ENCODE measurements at places on chromosomes 7 and 10.

- DNase-seq, result no peak
Measured at GRCh38 chr10:6207658-6208057, 4.9 kb downstream of the PFKFB3 start.

DNA sequence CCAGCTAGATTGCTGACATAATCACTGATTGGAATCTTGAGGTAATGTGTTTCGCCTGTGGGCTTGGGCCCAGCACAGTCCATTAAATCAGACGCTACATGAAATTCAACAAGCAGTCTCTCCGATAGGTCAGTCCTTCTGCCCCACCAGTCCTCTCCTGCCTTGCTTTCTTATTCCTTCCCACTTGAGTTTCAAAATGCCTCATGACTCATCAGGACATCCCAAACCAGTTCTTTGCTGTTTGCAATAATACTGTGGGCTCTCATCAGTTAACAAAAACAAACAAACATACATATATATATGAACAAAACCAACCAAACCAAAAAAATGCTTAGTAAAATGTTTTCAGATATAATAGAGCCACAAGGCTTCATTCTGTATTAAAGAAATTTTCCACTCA is 599.0 kb downstream of the SORCS1 start:
- no peak for DNase-seq

GRCh38 chr10:130234171-130234965 is 98.2 kb downstream of the GLRX3 start:
- no peak for DNase-seq

GRCh38 chr10:46220872-46221538 is 65.8 kb upstream of the ANTXRL start:
- no peak for DNase-seq

- DNase-seq, result peak; percentile 11
Measured at GRCh38 chr10:13712837-13713581, 126.2 kb downstream of the PRPF18 start.

- DNase-seq, result no peak
Measured at GRCh38 chr7:15831606-15832005, 145.1 kb upstream of the MEOX2 start.

DNA sequence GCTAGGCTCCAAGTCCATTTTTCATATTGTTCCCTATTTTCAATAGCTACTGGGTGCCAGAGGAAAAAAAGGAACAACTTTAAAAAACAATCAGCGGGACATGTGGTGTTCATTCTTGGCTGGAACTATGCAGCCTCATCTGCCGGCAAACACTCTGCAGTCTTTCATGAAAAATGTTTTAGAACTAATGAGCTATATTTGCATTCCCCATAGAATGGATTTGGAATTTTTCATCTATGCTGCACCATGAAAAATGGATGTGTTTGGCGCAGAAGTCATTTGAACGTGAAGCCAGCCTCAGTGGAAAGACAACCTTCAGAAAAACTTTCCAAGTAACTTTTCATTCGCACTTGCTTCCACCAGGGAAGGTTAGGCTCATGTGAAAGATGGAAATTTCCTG is 270.5 kb downstream of the SKAP2 start:
- DNase-seq, result no peak

- no peak for DNase-seq
Measured at GRCh38 chr10:47300429-47300931, 483 bp downstream of the GDF10 start.

DNA sequence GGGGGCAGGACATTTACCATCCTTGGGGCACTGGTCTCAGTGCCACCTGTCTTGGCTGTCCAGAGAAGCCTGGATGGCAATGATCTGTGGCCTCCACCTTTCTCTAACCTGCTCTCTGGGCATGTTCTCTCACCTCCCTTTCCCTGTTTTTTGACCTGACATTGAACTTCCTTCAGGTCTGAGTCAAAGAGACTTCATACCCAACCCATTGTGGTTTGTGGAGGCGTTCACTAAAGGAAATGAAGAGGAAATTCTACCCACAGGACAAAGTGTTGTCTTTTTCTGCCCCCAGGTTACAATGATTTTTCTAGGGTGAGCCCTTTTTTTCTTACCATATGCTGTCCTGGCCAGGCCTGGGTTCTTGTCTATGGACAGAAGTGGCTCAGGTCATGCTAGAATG is 76.6 kb downstream of the CYP26A1 start:
- DNase-seq, result no peak

DNA sequence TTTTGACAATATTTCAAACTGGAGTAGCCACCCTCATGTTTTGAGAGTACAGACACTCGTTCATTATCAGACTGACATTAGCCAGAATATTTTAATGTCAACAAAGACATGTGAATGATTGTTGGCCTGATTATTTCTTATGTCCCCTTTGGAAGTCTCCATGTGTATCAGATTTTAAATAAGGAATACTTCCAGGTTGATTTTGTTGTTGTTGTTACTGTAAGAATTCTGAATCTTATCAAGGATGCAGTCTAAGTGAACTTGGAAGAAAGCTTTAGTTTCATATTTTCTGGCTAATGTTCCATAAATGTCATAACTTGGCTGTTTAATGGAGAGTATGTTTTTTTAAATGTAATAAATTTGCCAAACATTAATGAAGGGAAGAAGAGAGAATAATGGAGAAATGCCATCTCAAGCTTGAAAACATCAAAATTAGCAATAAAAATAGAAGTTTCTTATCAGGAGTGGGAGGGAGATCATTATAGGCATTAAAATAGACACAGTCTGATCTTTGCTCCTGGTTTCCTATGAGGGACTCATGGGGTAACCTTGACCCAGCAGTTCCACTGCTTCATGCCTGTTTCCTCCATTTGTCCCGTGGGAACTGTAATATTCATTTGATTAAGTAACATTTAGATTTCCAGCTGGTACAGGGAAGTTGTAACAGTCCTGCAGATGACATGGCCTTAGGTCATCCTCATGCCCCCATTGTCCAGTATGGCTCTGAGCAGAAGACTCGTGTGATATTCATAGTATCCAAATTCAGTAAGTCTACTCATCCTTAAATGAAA is 122.4 kb upstream of the KIAA1217 start:
- DNase-seq, result no peak

GRCh38 chr10:64115908-64116643 is 594.9 kb downstream of the REEP3 start:
- DNase-seq, result no peak

DNA sequence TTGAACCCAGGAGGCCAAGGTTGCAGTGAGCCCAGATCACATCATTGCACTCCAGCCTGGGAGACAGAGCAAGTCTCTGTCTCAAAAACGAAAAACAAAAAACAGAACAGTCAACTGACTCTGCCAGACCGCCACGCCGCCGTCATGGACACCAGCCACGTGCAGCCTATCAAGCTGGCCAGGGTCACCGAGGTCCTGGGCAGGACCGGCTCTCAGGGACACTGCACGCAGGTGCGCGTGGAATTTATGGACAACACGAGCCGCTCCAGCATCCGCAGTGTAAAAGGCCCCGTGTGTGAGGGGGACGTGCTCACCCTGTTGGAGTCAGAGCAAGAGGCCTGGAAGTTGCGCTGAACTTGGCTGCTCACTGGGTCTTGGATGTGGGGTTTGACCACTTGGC is 470.0 kb downstream of the CALN1 start:
- no peak for DNase-seq

DNA sequence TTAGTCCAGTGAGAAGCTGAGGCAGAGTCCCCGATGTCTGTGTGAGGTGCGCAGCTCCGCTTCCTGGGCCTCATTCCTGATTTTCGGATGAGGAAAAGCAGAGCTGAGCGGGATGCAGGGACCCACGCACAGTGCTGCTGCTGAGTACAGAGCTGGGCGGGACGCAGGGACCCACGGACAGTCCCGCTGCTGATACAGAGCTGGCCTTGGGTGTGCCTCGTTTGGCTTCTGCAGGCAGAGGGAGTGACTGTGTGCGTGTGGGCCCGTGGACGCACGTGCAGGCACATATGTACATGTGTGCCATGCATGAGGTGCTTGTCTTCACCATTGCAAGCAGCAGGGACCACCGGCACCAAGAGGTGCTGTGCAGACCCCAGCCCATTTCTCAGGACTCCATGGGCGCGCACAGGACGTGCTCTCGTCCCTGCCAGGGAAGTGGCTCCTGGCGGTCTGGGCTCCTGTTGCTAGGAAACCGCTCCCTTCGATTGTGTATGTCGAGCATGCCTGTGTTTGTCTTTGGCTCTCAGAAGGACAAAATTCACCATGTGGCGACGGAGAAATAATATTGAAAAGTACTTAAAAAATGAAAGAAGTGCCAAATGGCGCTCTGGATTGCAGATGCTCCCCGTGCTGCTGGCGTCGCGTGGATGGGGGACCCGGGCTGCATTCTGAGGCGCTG is 303.8 kb upstream of the MKI67 start:
- no peak for DNase-seq

DNA sequence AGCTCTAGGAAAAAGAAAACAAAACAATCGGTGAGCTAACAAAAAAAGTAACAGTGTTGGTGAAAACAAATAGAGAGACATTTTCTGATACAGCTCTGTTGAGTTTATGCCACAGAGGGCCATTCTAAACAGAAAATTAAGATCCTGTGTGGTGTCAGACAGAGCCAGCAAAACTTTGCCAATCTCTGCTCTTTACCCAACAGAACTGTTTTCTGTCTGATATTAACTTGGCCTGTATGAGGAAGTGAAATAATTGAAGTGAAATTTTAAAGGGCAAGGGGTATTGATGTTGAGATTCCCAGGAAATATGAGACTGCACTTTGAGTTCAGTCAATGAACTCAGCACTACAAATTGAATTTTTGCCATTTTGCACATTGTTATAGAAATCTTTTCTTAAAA is 101.0 kb downstream of the AOAH start:
- no peak for DNase-seq

DNA sequence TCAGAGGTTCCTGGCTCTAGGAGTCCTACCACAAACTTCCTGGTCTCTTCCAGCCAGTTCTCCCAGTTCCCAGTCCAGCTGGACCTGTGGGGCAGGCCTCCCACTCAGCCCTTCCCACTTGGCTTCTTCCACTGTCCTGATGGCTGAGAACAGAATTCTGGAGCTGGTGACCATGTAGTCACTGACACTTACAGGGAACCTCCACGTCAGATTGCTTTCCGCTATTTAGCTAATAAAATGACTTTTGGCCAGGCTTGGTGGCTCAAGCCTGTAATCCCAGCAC is 63.5 kb upstream of the ZRANB1 start:
- DNase-seq, result no peak

GRCh38 chr10:73837072-73837471 is 25.7 kb upstream of the NDST2 start:
- no peak for DNase-seq

- no peak for DNase-seq
Measured at GRCh38 chr7:50762337-50762736, 20.4 kb downstream of the GRB10 start.

DNA sequence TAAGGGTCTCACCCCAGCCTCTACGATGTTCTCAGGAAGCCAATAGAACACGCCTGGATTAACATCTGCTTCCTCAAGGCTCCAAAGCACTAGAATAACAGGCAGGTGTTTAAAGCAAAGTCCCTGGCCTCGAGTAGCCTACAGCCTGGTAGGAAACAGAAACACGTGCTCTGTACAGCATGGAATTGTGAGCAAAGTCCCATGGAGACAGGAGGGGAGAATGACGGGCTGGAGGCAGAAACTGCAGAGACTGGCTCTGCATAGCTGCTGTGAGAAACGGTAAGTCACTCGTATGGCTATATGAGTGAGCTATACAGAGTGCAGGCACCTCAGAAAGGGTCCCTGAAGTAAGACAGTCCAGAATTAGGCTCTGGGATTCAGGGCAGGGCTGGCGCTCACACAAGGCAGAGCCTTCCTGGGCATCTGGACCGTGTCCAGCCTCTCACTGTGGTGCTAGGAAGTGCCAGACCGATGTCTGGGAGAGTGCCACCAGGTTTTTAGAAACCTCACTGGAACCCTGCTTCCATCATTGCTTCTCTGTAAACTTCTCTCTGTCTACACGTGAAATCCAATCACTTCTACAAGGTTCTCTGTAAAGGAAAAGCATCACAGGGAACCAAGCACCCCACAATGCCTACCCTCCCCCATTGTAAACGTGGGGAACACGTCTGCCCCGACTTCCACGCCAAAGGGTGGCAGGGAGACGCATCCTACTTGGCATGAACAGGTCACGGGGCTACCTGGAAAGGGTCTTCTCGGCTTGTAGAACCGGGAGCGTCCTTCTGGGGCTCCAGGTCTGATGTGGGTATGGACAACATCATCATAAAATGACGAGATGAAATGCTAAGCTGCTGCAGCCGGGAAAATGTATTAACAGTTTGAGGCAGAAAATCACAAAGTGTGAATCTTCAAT is 38.8 kb upstream of the SHH start:
- DNase-seq, result no peak

- DNase-seq, result no peak
Measured at GRCh38 chr7:158161194-158161593, 426.4 kb downstream of the PTPRN2 start.

- DNase-seq, result no peak
Measured at GRCh38 chr10:52216852-52217251, 97.2 kb upstream of the DKK1 start.

DNA sequence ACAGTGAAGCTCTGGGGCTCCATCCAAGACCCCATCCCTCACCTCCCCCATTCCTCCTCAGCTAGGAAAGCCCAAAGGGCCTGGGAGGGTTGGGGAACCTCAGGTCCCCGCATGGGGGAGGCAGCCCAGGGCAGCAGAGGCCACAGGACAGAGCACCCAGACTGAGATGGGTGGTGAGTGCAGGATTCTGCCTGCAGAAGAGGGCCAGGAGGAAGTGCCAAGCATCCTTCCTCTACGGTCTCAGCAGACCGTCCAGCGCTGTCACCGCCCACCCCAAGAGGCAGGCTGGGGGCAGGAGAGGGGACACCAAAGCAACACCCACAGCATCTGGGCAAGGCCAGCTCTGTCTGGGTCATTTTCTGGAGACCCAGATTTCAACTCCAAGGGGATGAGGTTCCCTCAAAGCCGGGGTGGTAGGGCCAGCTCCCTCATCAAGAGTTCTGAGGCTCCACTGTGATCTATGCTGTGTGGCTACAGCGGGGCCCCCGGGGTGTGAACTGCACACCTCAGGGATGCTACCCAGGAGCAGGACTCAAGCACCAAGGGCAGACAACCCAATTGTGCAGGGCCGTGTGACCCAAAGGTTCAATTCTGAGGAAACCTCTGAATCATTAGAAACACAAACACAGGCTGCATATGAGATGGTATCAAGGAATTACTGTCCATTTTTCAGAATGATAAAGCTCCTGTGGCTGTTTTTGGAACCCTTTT is 46.8 kb downstream of the CAMK2B start:
- no peak for DNase-seq

GRCh38 chr7:45219130-45219529 is 61.5 kb downstream of the RAMP3 start:
- no peak for DNase-seq

DNA sequence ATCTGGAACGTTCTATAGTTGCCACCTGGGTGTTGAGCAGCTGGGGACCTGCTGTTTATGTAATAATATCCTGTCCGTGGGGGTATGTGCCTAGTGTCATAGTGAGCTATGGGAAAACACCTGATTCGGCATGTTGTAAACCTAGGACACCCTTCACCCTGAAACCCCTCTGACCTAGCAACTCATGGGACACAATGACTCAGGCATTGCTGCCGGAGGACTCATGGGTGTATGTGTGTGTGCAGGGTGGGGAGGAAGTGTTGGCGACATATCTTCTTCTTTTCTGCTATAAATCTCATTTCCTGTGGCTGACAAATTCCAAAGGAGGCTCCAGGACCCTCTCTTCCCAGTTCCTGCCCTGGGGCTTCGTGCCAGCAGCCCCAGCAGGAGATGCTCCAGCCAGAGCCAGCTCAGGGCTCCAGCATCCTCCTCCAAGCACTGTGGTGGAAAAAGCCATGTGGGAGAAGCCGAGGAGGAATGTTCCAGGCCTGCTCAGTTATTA is 77.0 kb upstream of the PODXL start:
- no peak for DNase-seq

Data from NK-92 treated with Interleukin-12 subunit alpha and Interleukin-12 subunit beta, amount 100 ng/mL, for 24 hours (cell line).